ENCODE measurements at places on chromosomes 4 and X.
A peak's percentile ranks its signal among the peaks of the same experiment; 100 is the strongest.

DNA sequence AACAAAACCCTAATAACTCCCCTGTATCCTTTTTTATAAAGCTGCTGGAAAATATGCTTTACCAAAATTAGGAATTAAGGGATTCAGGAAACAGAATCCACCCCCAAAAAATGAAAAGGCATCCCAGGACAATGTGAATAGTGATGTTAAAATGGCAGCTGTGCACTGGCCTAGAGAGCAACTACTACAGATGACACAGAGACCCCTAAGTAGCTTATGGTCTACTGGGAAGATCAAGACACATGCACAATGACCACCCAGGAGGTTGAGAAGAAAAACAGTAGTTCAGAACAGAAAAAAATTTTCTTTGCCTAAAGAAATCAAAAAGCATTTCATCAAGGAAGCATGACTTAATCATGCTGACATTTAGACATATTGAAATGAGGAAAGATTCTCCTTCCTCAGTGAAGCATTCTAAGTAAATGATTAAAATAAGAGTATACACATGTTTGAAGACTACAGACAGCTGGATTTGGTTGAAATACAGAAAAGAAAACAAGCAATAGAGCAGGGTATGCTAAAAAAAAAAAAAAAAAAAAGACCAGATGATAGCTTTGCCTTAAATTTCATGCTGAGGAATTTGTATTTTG, 117.3 kb downstream of the WDFY3 start:
- DNase-seq, result no peak

- DNase-seq, result no peak
Observed at GRCh38 chrX:132483488-132483887, 5.3 kb downstream of the MBNL3 start.

- DNase-seq, result no peak
Observed at GRCh38 chr4:142530728-142531127, 315.4 kb downstream of the INPP4B start.

GRCh38 chrX:55107911-55108310, 19.1 kb downstream of the PAGE2 start:
- no peak for DNase-seq

- DNase-seq, result no peak
Observed at GRCh38 chr4:141761926-141762325, 125.5 kb downstream of the IL15 start.

DNA sequence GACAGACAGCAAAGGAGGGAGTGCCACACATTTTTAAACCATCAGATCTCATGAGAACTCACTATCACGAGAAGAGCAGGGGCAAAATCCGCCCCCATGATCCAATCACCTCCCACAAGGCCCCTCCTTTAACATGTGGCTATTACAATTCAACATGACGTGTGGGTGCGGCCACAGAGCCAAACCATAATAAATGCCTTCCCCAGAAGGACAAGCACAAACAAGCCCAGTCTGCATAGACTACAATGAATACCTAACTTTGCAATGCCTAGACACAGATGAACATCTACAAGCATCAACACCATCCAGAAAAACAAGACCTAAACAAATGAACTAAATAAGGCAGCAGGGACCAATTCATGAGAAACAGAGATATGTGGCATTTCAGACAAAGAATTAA, 12.3 kb downstream of the ETDA start:
- no peak for DNase-seq

- DNase-seq, result no peak
Observed at GRCh38 chrX:19563327-19563726, 48.0 kb upstream of the MAP3K15 start.

DNA sequence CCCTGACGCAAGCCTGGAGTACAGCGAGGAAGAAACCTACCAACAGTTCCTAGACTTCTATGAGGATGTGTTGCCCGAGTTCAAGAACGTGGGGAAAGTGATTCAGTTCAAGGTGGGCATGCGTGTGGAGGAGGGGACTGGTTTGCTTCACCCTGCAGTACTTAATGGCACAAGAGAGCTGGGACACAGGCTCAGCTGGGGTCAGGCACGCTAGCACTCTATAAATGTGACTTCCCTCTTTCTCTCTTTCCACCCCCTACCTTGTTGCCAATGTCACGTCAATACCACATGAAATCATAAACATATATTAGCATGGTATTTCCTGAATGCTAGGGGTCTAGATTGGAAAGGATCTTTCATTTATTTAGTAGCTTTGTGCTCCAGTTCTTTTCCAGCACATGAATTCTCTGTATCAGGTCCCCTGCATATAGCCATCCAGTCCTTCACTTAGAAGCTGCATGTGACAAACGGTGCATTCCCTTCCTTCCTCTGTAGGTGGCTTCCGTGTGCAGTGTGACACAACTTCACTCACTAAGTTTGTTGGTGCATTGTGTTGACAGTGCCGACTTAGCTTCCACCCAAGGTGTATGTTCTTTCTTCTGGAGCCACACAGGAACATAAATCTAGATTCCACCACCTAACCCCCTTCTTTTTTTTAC, 25.6 kb downstream of the ZRSR2 start:
- no peak for DNase-seq

DNA sequence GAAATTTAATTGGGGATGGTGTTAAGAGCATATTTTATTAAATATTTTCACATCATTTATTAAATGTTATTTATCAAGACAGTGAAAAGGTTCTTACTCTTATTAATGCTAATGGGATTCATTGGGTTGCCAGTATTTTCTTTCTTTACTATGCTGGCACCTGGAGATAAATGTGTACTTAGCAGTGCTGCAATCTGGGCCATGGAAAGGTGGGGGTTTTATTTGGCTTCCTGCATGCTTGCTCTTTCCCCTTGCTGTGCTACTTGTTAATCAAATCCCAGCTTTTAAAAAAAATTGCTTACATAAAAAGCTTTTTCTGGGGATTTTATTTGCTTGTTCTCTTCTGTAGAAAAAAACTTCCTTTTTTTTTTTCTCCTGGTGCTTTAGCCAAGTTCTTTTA, 48.3 kb downstream of the ZAR1 start:
- no peak for DNase-seq

DNA sequence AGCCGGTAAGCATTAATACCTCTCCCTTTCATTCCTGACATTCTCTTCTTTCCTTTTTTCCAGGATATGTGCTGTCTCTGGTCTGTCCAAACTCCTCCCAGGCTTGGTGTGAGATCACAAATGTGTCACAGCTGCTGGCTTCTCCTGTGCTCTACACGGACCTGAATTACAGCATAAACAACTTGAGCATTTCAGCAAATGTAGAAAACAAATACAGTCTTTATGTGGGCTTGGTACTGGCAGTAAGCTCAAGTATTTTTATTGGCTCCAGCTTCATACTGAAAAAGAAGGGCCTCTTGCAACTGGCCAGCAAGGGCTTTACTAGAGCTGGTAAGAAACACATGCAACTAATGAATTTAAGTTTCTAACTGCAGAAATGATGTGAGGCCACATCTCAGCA, 8.4 kb downstream of the NIPAL1 start:
- no peak for DNase-seq

DNA sequence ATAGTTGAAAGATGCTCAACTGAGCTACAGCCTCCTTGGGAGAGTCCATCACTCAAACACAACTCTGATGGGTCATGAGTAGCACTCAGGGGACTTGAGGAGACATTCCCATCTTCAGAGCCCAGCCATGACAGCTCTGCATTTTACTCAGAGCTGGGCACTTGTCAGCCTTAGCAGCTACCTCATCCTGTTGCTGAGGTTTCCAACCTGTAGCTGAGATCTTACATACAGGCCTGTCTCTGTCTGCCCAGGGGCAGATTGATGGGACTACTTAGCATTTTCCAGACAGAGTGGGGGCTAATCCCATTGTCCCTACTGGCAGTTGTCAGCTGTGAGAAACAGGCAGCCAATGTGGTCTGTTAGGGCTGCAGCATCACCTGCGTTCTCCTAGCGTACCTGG, 3.5 kb downstream of the FHDC1 start:
- DNase-seq, result no peak

- no peak for DNase-seq
Observed at GRCh38 chrX:25872786-25873185, 265.4 kb upstream of the MAGEB18 start.

DNA sequence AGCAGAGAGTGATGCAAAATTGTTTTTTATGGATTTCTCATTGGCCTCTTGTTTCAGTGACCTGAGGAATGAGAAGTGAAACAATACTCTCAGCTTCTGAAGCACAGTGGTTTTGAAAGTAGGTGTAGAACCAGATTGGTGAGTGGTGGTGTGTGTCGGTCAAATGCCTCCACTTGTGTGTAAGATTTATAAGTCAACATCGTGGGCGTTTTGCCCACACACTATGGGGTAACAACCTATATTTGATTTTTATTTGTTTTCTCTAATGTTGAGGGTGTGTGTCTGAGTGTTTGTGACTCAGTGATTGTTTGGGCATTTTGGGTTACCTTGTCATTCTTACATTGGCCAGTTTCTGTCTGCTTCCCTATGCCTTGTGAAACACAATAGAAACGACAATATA, 23.3 kb downstream of the ADGRL3 start:
- no peak for DNase-seq

GRCh38 chrX:133838761-133839676, 146.4 kb downstream of the GPC3 start:
- peak; percentile 11 for DNase-seq

- DNase-seq, result no peak
Observed at GRCh38 chrX:151902813-151903591, 9.7 kb upstream of the MAGEA4 start.

- no peak for DNase-seq
Observed at GRCh38 chr4:181950372-181951127, 292.7 kb upstream of the TENM3 start.

DNA sequence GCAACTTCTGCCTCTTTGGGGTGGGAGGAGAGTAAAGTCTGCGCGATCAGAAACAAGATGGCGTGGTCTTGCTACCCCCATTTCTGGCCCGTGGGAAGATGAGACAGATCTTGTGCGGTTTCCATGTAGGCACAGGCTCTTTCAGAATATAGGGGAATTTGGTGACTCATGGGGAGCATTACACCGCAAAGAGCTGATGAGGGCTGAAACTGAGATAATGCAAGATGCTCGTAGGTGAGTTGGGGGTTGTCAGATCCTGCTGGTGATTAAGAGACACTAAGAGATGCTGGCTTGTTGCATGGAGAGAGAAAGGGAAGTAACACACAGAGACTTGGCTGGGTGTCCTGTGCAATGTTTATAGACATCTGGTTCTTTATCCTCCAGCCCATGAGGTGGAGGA, 1.5 kb downstream of the EVC start:
- DNase-seq, result no peak

- no peak for DNase-seq
Observed at GRCh38 chrX:9352694-9353411, 112.0 kb upstream of the TBL1X start.

DNA sequence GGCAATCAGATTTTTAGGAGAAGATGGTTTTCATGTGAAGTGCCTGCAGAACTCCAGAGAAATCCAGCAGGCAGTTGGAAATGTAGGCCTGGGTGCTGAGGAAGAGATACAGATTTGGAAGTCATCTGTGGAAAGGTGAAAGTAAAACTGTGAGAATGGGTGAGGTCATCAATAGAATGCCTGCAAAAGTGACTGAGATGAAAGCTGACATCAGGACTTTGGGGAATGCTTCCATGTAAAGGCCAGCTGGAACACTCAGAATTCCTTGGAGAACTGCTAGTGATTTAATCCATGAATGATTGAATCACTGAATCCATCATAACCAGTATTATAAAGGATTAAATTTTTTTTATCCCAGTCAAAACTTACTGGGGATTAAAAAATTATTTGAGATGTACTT, 124.5 kb upstream of the GIMD1 start:
- no peak for DNase-seq

DNA sequence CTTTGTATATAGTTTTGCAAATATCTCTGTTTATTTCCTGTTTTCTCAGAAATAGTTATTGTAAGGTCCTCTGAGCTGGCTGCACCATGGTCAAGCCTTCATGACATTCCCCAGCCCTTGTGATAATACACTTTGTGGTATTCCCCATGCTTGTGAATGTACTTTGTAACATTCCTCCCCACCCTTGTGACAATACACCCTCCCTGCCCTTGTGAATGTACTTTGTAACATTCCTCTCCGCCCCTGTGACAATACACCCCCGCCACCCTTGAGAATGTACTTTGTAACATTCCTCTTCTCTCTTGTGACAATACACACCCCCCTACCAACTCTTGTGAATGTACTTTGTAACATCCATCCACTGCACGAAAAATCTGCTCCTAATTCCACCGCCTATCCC, 530.7 kb downstream of the CENPC start:
- DNase-seq, result no peak

- DNase-seq, result no peak
Observed at GRCh38 chr4:76744241-76744921, 153.6 kb downstream of the SOWAHB start.

GRCh38 chr4:90127706-90128345, 632 bp downstream of the CCSER1 start:
- peak; percentile 0 for DNase-seq

GRCh38 chr4:7268941-7269340, 76.6 kb downstream of the SORCS2 start:
- DNase-seq, result no peak

- DNase-seq, result no peak
Observed at GRCh38 chr4:3196670-3197359, 52.1 kb upstream of the MSANTD1 start.

- no peak for DNase-seq
Observed at GRCh38 chrX:2390754-2391153, 110.0 kb downstream of the DHRSX start.

DNA sequence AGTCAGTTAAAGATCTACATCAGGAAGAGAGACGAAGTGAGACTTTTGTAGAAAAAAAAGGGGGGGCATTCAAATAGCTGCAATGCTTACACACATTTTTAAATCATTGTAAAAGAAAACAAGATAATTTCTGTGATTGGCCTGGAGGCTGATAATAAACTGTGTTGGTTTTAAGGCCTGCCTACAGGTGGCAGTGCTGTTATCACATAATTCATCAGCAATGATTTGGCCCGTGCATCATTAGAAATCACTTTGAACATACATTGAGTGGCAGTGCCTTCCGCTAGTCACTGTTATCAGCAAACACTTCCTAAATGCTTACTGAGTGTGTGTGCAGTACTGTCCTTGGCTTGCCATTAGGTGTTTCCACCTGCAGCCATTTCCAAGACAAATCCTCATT, 831.9 kb downstream of the TRIML1 start:
- DNase-seq, result no peak

- no peak for DNase-seq
Observed at GRCh38 chrX:126165401-126165720, 728 bp downstream of the DCAF12L2 start.

DNA sequence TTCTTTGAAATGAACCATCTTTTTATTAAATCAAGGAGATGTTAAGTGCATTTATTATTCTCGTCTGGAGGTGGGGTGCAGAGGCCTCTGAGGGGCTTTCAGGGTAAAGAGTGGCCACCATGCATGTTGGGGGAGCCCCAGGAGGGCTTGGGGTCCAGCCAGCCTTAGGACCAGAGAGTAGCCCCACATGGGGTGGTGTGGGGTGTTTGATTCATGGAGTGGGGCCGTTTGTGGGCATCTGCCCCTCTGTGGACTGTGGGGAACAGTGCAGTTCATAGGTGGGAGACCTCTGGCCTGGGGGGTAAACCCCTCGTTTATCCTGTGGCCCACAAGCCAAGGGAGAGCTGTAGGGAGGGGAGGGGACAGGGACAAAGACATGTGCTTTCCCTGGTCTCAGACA, 26.9 kb downstream of the HTRA3 start:
- no peak for DNase-seq

GRCh38 chrX:152154050-152154449, 15.7 kb upstream of the MAGEA10 start:
- DNase-seq, result no peak

Measured in stimulated activated CD4-positive, alpha-beta T cell treated with anti-CD3 and anti-CD28 coated beads, Interleukin-2, amount 100 ng/mL, for 48 hours (primary cell).